Fibroblast of skin of scalp (primary cell): ENCODE measurements at places on chromosomes 4 and X.

GRCh38 chr4:23060776-23061175 is 368.0 kb downstream of the GBA3 start:
- peak; percentile 78 for DNase-seq

- DNase-seq, result no peak
These were observed 14.6 kb downstream of the FTHL17 start for GRCh38 chrX:31057291-31057690.

GRCh38 chr4:165516281-165516833 is 137.5 kb downstream of the CPE start:
- no peak for DNase-seq

DNA sequence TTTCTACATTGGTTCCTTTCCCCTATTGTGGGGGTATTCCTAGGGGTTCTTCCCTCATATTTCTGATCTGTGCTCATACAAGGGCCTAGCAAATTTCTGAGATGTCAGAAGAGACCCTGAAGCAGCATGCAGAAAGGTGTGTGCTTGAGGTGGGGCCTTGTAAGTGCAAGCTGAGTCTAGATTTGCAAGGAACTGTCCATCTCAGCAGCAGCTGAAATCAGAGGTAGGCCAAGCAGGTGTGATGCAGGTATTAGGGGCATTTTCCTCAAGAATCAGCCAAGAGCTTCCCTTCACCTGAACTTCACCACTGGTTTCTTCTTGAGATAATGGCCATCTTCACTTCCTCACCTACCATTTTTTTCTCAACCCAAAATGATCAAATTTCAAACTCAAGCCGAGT is 45.1 kb downstream of the ASB9 start:
- DNase-seq, result no peak
